HCT116 (cell line): ENCODE measurements at places on chromosomes 5 and 9. TPM values are rescaled to one million over a fixed set of nuclear protein-coding genes. Genes with fewer than 3 reads are reported as not detected.

GRCh38 chr5:11069041-11069440 lies 308.0 kb upstream of the DAP start:
- no peak for DNase-seq
- H3K36me3 ChIP-seq = no peaks in the 10 kb centered on the region
- H3K27ac ChIP-seq = no peak overlapping the region

DNA sequence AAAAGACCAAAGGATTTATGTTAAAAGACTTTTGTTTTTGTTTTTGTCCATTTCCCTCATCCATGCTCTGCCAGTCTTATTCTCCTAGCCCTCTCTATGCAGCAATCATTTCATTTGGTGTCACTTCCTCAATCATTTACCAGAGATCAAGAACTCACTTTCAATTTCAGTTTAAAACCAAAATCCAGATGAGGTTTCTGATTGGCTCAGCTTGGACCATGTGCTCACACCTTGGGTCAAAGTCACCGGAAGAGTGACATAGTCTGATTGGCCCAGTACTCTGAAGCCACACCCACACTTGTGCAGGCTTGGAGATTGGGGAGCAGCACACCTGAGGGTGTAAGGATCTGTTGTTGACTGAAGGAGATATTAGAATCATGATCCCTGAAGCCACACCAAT lies 79.6 kb downstream of the TLR4 start:
- H3K27ac ChIP-seq = no peak overlapping the region
- no peaks in the 10 kb centered on the region for H3K27me3 ChIP-seq
- no peak overlapping the region for H3K4me3 ChIP-seq
- no peaks in the 10 kb centered on the region for H3K4me1 ChIP-seq

DNA sequence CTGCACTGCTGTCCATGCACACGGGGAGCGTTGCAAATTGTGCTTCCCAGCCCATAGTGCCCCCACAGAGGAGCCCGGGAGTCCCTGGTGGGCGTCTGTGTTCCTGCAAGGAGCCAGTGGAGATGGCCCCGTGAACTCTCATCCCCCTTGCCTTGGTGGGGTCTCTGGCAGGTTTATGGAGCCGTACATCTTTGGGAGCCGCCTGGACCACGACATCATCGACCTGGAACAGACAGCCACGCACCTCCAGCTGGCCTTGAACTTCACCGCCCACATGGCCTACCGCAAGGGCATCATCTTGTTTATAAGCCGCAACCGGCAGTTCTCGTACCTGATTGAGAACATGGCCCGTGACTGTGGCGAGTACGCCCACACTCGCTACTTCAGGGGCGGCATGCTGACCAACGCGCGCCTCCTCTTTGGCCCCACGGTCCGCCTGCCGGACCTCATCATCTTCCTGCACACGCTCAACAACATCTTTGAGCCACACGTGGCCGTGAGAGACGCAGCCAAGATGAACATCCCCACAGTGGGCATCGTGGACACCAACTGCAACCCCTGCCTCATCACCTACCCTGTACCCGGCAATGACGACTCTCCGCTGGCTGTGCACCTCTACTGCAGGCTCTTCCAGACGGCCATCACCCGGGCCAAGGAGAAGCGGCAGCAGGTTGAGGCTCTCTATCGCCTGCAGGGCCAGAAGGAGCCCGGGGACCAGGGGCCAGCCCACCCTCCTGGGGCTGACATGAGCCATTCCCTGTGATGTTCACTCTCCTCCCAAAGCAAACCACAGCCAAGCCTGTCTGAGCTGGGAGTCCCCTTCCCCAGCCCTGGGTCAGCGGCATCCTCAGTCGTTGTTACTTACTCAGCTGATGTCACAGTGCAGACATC lies 3.1 kb downstream of the MRPS2 start:
- H3K36me3 ChIP-seq = peaks cover 11% of the 10 kb centered on the region
- H3K4me3 ChIP-seq = no peak overlapping the region
- peaks cover 30% of the 10 kb centered on the region for H3K4me1 ChIP-seq
- H3K27ac ChIP-seq = no peak overlapping the region
- H3K27me3 ChIP-seq = no peaks in the 10 kb centered on the region

- H3K4me1 ChIP-seq = no peaks in the 10 kb centered on the region
- no peak overlapping the region for H3K27ac ChIP-seq
- DNase-seq = no peak
- H3K4me3 ChIP-seq = no peak overlapping the region
- H3K36me3 ChIP-seq = no peaks in the 10 kb centered on the region; the same call in 1 of the 2 replicates
- H3K27me3 ChIP-seq = no peaks in the 10 kb centered on the region
Measured at GRCh38 chr5:14355391-14355790, 212.2 kb downstream of the TRIO start.

DNA sequence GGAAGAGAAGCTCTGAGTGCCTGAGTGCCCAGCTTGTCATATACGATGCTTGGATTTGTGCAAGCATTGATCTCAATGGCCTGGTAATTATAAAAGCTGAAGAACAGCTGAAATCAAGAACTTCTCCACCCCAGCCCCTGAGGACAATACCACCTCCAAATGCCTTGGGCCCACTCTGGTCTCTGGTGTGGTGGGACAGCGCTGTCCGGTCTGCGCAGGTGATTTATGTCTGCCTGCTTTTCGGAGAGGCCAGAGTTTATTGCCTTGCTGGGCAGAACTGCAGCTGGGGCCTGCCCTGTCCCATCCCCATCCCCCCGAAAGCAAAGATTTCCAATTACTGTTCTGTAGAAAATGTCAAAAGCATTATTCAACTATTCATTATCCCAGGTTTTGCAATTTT lies 1.1 kb upstream of the PDZD2 start:
- no peak overlapping the region; the same call in 1 of the 2 replicates for H3K4me3 ChIP-seq
- no peaks in the 10 kb centered on the region for H3K36me3 ChIP-seq
- no peak for DNase-seq
- peaks cover 14% of the 10 kb centered on the region for H3K4me1 ChIP-seq

DNA sequence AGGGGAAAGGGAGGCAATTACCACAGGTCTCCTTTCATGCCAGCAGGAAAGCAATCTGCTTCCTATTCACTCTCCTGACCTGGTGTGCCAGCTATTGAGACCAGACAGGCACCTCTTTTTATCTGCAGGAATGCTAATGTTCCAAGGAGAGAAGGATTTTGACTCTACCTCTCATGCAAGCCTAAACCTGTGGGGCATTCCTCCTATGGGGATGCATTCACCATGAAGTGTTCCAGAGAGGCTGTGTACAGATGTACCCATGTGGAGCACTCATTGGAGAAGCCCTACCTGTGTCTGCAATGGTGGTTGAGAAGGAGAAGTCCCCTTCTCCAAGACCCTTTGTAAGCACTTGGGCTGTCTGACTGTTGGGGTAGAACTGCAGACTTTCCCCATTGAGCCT lies 45.4 kb upstream of the EDIL3 start:
- no peak overlapping the region for H3K4me3 ChIP-seq
- H3K4me1 ChIP-seq = no peaks in the 10 kb centered on the region
- H3K27ac ChIP-seq = no peak overlapping the region
- no peak for DNase-seq
- no peaks in the 10 kb centered on the region for H3K36me3 ChIP-seq

DNA sequence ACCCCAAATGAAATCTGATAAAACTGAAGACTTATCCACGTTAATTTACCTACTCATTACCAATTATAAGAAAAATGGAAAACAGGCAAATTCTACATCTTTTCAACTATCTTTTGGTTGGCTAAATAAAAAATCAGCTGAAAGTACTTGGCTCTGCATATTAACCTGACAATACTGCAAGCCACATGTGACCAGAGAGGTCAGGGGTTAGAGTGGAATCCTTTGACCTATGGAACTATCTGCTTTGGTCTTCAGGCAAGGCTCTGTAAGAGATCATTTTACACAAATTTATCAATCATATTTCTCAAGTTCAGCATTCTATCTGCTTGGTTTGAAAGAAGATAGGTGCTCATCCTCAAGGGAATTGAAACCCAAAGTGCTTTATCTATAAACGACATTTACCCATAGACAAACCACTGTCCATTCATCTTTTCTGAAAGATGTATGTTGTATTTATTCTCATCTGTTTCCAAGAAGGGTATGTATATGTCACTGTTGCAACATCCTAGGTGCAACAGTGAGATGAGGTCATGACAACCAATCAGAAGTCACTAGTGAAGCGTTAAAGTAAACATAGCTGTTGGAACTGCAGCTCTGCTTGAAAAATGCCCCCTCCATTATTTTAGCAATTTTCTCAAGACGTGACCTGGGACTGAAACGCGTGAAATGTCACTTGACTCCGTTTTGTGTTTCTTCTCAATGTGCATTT lies 144.9 kb upstream of the POU5F2 start:
- no peak for DNase-seq
- H3K27me3 ChIP-seq = no peaks in the 10 kb centered on the region
- H3K4me1 ChIP-seq = peaks cover 5% of the 10 kb centered on the region; the same call in 1 of the 2 replicates
- H3K36me3 ChIP-seq = no peaks in the 10 kb centered on the region
- H3K27ac ChIP-seq = no peak overlapping the region

- no peak overlapping the region for H3K27ac ChIP-seq
- no peak for DNase-seq
- no peak overlapping the region for H3K4me3 ChIP-seq
- no peaks in the 10 kb centered on the region for H3K27me3 ChIP-seq
- H3K36me3 ChIP-seq = no peaks in the 10 kb centered on the region
- peaks cover 11% of the 10 kb centered on the region; the same call in 1 of the 2 replicates for H3K4me1 ChIP-seq
Measured at GRCh38 chr5:142175039-142175438, 66.5 kb downstream of the NDFIP1 start.

DNA sequence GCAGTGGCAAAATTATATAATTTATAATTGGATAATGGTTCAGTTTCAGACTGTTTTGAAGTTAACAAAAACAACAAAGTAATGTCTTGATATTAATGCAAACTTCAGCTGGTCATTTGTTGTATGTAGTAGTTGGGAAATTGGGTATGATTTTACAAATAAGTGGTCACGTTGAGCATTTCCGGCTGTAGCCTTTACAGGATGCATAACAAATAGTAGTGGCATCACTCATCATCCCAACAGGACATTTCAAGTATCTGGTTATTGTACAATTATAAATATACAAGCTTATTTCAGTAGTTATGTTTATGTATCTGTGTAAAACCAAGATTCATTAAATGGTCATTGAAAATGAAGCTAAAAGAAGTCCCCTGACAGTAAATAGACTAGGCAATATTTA lies 72.9 kb downstream of the SMIM15 start:
- no peak for DNase-seq
- H3K4me1 ChIP-seq = no peaks in the 10 kb centered on the region
- H3K36me3 ChIP-seq = no peaks in the 10 kb centered on the region
- H3K27ac ChIP-seq = no peak overlapping the region
- H3K4me3 ChIP-seq = no peak overlapping the region

- H3K27me3 ChIP-seq = no peaks in the 10 kb centered on the region; the same call in 1 of the 2 replicates
- peaks cover 10% of the 10 kb centered on the region; the same call in 1 of the 2 replicates for H3K4me1 ChIP-seq
- no peak overlapping the region for H3K27ac ChIP-seq
- H3K4me3 ChIP-seq = no peak overlapping the region
- no peaks in the 10 kb centered on the region for H3K36me3 ChIP-seq
- DNase-seq = no peak
Measured at GRCh38 chr9:127011772-127012171, 97.2 kb downstream of the RALGPS1 start.

DNA sequence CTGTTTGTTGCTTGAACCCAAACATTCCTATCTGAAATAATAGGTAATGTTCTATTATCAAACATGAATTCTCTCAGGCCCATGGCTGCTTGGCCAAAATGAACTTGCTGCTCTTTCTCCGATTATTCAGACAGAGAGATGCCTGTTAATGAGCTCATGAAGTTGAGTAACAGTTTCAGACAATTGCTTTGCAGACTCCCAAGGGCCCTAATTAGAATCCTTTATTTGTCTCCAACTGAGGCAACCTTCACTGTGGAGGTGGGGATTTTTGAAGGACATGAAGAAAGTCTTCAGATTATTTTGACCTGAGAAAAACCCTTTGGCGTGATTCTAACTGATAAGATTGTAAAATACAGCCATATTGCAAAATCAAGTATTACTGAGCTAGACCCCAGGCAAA lies 466.7 kb downstream of the NFIB start:
- H3K4me3 ChIP-seq = no peak overlapping the region
- no peak for DNase-seq
- no peaks in the 10 kb centered on the region for H3K36me3 ChIP-seq
- H3K4me1 ChIP-seq = no peaks in the 10 kb centered on the region
- no peaks in the 10 kb centered on the region for H3K27me3 ChIP-seq

- H3K4me1 ChIP-seq = no peaks in the 10 kb centered on the region
- no peak overlapping the region for H3K4me3 ChIP-seq
- no peak for DNase-seq
- H3K36me3 ChIP-seq = no peaks in the 10 kb centered on the region
- H3K27ac ChIP-seq = no peak overlapping the region
- no peaks in the 10 kb centered on the region for H3K27me3 ChIP-seq
Measured at GRCh38 chr5:181283347-181283746, 22.4 kb upstream of the TRIM52 start.

DNA sequence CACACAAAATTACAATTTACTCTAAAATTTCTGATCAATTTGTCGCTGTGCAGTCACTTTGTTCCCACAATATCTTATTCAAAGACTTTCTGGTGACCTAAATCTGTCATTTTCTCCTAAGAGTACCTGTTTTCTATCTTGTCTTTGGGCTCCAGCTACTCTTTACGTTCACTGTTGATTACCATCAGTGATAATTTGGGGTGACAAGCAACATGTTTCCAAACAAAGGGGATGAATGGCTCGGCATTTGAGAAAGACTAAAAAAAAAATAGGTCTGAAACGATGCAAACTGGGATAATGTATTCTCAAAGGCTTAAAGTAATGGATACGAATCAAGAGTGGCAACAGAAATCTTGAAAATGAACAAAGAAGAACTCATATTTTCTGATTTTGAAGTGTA lies 205.2 kb upstream of the DAB2 start:
- peaks cover 5% of the 10 kb centered on the region; the same call in 1 of the 2 replicates for H3K4me1 ChIP-seq
- H3K36me3 ChIP-seq = no peaks in the 10 kb centered on the region
- H3K4me3 ChIP-seq = no peak overlapping the region
- H3K27ac ChIP-seq = no peak overlapping the region
- DNase-seq = no peak

GRCh38 chr5:132142459-132142858 lies 68.9 kb downstream of the CSF2 start:
- no peaks in the 10 kb centered on the region for H3K36me3 ChIP-seq
- H3K27ac ChIP-seq = no peak overlapping the region
- no peaks in the 10 kb centered on the region for H3K4me1 ChIP-seq
- H3K4me3 ChIP-seq = no peak overlapping the region
- H3K27me3 ChIP-seq = no peaks in the 10 kb centered on the region
- DNase-seq = no peak

DNA sequence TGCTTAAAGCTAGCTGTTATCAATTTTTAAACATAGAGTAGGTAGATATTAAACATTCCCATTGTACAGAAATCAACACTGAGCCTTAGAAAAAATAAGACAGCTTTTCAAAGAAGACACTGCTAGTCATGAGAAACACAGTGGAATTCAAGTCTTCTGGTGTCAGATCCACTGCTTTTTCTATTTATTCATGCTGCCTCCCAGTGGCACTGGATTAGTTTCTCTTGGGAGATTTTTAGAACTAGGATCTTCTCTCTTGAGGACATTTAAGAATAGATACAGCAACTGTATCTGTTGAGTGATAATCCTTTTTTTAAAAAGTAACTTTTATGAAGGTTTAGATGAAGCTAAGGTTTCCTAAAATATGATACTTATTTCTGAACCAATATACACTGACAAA lies 1635.4 kb upstream of the C9orf72 start:
- no peak overlapping the region for H3K4me3 ChIP-seq
- no peak for DNase-seq
- H3K36me3 ChIP-seq = no peaks in the 10 kb centered on the region
- H3K4me1 ChIP-seq = no peaks in the 10 kb centered on the region
- no peaks in the 10 kb centered on the region for H3K27me3 ChIP-seq
- H3K27ac ChIP-seq = no peak overlapping the region

The OGN gene
- total RNA-seq = 0.15 TPM

The HSPB3 gene
- not detected for total RNA-seq

The CTNND2 gene
- not detected for total RNA-seq

The SLC6A3 gene
- total RNA-seq = not detected

The ADAMTSL2 gene
- not detected for total RNA-seq

The SLC45A2 gene
- not detected for total RNA-seq

The PCDHGA1 gene
- 0.05 TPM for total RNA-seq

The SNX18 gene
- 16.0 TPM for total RNA-seq

The RACK1 gene
- 2,432 TPM for total RNA-seq
